Fibroblast of gingiva (primary cell): ENCODE measurements at places on chromosomes 6 and 20.

DNA sequence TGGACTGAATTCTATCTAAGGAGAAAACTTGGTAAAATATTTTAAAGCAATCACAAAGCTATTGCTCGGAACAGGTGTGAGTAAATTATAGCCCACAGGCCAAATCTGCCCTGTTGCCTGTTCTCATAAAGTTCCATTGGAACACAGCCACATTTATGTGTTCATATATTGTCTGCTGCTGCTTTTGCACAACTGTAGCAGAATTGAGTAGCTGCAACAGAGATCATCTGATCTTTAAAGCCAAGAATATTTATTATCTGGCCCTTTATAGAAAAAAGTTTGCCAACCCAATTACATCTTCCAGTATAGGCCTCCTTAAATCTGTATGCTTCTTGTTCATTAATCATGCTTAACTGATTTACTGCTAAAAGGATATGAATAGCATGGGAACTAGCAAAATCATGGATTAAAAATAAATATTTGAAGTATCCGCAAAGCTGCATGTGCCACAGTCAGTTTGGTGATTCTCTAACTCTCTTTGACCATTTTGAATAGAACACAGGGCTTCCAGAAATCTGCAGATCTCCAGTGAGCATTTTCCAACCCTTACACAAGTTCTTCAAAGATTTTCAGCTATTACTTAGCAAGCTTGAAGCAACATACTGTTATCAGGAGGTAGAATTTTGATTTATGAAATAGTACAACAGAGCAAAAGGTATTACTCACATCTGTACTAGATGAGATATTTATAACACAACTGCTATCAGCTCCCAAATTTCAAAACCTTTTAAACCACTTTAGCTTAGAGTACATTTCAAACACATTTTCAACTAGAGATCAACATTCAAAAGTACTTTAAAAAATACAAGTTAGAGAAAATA, 312.6 kb upstream of the ID4 start:
- DNase-seq, result no peak

GRCh38 chr6:38857815-38858214, 142.7 kb downstream of the DNAH8 start:
- DNase-seq, result no peak

DNA sequence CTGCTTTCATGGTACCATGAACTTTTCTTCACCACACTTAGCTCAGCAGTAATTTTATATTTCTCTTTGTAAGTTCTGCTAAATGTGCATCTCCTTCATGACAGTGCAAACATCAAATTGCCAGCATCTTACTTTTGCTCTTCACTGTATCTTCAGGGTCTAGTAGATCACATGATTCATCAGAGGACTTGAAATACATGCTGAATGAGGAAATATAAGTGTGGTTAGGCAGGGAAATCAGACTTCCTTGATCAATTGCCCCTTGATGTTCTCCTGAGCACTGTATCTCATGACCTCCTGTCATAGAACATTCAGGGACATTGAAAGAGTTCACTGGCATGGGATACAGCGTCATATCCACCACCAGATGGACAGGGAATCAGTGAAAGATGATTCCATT, 25.3 kb upstream of the POLR1H start:
- no peak for DNase-seq

DNA sequence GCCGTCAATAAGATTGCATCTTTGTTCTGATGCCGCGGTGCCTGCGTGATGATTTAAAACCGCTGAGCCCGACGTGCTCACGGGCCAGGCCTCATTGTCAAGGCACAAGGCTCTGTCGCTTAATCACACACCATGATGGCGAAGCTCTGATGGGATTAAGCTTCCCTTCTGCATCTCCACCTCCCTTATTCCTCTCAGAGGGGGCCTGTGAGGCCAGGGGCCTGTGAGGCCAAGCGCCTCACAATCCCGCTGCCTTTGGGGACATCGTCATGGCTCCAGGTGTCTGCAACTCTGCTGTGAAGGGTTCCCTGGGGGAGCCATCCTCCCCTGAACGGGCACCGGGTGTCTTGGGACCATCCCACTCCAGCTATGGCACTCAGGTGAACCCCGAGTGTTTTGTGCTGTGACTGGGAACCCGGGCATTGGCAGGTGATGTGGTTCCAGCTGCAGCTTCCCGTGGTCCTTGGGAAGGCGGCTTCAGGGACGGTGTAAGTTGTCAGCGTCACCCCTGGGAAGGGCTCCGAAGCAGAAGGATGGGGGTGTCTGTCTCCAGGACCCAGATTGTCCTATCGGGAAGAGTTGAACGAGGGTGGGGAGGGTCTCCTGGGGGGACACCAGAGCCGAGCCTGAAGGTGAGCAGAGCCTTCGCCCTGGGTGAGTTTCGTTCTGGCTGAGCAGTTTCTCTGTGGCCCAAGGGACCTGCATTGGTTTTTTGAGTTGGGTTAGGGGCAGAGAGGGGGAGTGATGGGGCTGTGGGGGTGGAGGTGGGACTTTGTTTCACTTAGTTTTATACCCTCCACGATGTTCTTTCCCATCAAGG, 18.0 kb upstream of the BHLHE23 start:
- DNase-seq, result no peak

- no peak for DNase-seq
Observed at GRCh38 chr6:36201612-36202011, 5.1 kb downstream of the BRPF3 start.

DNA sequence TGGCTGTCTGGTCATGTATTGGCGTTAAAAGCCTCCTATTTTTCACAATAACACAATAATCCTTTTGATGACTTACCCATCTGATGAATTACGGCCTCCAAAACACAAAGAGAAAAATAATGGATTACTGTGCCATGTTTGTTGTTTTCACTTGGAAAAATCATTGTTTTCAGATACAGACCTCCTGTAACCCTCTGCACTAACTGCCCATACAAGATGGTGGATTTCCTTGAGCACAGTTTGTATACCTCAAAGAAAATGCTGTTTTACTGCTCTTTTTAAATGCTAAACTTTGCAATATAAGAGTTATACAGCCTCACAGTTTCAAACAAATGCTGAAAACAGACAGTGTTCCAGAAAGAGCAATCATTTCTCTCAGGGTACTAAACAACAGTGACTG, 61.0 kb downstream of the SMLR1 start:
- no peak for DNase-seq

DNA sequence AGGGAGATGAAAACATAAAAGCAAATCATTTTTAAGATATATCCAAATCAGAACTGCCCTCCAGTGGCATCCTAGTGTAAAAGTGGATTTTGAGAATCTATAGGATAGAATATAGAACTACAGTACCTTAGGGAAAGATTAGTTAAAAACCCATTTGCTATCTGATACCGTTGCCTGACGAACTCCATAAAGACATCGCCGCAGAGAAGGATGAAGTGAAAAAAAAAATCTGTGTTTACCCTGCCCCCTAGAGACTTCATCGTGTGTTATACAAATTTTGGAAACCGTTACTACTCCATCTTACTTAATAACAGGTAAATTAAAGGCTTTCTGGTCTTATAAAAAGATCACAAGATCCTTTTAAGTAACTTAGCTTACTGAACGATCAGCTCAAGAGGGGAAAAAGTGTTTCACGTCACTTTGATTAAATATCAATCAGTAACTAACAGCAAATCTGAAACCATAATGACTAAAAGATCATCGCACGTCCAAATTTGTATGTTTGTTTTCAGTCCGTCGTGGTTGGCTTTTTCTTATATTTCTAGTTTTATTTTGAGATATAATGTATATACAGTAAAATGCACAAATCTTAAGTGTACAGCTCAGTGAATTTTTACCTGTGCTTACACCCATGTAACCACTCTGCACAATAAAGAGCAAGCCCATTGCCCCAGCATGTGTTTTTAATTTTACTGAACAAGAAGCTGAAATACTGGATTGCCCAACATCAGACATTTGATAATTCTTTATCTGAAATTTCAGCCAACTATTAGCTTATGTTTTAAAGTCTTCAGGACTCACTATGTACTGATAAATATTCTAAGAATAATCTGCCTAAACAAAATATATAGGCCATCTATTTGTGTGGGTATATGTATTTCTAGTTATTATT, 881 bp upstream of the MCM3 start:
- DNase-seq, result peak; percentile 62

- no peak for DNase-seq
Observed at GRCh38 chr6:109701774-109702173, 10.7 kb downstream of the FIG4 start.

DNA sequence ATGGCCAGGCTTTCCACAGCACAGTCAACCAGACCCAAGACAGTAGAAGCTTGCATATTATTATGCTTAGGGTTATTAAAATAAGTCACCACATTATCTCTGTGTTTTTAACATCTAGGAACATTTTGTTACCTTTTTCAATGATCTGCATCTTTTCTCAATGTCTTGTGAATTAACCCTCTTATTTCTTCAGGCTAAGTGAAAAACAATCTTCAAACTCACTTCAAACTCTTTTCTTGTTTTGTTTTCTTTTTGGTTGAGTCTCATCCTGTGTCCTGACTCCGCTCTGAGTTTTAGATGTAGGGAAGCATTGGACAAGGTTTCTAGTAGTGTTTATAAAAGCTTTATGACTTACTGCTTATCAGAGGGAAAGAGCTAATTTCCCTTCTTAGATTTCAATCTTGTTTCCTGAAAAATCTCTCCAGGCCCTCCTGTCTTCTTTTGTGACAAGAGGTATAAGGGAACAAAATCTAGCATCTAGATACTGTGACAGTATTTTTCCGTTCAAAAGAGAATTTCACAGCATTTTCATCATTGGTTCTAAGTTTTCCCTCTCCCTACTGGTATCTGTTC, 26.2 kb downstream of the NOX3 start:
- no peak for DNase-seq

GRCh38 chr6:168585441-168585840, 144.5 kb downstream of the SMOC2 start:
- DNase-seq, result no peak

- no peak for DNase-seq
Observed at GRCh38 chr20:37081717-37082289, 14.0 kb downstream of the RBL1 start.

DNA sequence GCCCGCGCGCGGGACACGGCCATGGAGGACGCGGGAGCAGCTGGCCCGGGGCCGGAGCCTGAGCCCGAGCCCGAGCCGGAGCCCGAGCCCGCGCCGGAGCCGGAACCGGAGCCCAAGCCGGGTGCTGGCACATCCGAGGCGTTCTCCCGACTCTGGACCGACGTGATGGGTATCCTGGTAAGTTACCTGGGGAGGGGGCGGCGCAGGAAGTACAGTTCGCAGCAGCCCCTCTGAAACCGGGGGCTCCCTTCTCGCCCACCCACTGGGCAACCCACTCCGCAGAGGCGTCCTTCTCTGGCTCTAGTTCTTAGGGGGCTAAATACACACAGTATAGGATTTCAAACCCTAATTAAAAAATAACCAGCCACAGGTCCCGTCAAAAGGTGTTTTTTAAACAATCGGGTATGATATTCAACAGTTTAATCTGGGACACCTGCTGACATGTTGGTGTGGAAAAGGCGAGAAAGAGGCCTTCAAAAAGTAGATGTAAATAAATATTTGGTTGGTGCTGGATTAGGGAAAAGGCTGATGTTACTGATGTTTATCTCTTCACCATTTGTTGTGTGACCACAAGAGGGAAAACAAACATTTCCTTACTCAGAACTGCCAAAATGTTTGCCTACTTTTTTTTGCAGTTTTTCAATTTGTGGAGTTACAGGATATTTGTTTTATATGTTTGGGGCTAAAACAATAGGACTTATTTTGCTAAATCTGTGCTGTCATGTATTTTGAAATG, 577 bp downstream of the SASH1 start:
- DNase-seq, result no peak

DNA sequence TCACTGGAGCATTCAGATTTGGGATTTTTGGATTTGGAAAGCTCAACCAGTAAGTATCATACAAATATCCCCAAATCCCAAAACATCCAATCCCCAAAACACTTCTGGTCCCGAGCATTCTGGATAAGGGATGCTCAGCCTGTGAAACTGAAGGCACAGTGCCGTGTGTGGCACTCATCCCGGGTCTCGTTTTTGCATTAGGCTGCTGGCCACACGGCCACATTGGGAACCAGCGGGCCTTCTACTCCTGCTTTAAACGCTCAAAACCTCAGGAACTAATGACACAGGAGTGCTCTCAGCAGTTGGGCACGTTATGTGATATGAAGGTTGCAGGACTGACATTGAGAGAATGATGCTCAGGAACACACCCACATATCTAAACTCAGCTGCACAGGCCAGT, 35.6 kb downstream of the PSMG4 start:
- no peak for DNase-seq

GRCh38 chr20:43520074-43520630, 12.7 kb downstream of the L3MBTL1 start:
- no peak for DNase-seq

GRCh38 chr6:134416418-134417154, 98.7 kb upstream of the SGK1 start:
- DNase-seq, result peak; percentile 69

DNA sequence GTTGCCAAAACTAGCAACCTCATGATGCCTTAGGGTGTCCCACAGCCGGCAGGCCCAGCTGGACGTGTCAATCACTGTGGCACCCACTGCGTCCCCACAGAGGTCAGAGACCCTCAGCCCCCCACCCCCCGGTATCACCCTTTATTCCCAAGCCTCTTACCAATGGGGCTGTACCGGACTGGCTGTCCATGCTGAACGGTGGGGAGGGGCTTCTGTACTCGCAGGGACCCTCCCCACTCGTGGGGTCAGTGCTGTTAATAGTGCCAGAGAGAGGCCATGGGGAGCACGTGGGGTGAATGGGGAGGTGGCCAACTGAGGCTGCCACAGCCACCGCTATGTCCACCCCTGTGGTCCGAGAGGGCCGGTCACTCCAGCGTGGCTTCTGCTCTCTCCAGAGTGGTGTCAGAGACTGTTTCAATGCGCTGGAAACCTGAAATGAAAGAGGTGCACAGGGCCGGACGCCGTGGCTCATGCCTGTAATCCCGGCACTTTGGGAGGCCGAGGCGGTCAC, 68.6 kb downstream of the THBS2 start:
- no peak for DNase-seq

DNA sequence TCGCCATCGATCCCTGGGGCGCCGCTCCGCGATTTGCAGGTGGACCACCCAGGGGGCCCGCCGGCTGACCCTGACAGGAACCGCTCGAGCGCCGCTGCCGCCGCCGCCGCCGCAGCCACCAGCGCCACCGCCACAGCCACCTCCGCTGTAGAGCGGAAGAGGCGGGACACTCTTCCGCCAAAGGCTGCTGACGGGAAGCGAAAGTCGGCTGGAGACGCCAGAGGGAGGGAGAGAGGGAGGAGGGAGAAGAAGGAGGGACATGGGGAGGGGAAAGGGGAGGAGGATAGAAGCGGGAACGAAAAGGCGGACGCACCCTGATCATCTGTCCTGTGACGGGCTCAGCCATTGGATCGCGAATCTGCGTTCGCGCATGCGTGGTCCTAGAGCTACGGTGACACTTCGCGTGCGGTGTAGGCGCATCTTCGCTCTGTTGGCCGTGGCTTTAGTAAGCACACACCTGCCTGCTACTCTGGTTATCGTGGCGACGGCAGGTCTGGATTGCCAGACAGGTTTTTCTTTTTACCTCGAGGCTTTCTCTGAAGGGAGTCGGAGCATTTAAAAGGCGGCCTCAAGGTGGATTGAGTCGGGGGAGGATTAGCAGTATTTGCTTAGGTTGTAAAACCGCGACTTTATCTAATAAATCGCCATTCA, at the start of gene TMEM30A:
TSS of gene TMEM30A (minus strand) at position 161 of the 651 bp plus-strand sequence. CDS start at position 7, 154 bp downstream.
- peak; percentile 99 for DNase-seq
